ENCODE measurements at places on chromosomes 16 and 17.

DNA sequence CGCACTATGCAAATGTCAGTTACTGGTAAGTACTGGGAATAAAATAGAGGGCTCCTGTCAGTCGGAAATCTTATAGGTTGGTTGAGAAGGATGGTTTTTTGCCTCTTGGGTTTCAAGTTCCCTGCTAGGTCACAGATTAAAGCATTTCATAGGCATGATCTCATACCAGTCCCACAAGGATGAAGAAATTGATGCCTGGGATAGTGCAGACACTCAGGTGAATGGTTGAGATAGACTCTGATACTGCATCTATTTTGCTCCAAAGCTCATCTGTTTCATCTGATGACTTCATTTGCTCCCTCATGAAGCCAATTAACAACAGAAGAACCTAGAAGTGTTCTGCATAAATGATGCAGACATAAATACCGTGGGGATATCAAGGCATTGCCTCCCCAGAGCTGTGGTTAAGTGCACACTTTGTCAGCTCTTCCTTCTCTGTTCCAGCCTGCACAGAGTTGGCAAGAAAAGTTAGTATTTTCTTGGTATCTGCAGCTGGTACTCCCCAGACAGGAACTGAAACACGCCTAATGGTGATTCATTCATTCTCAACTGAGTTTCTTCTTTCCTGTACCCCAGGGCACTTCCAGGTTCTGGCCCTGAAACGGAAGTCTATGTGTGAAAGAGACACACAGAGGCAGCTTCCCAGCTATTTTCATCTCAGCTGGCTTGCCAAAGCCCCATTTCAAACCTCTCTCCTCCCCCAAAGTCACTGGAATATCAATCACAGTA, 418.3 kb upstream of the SALL1 start:
- no peak for DNase-seq

DNA sequence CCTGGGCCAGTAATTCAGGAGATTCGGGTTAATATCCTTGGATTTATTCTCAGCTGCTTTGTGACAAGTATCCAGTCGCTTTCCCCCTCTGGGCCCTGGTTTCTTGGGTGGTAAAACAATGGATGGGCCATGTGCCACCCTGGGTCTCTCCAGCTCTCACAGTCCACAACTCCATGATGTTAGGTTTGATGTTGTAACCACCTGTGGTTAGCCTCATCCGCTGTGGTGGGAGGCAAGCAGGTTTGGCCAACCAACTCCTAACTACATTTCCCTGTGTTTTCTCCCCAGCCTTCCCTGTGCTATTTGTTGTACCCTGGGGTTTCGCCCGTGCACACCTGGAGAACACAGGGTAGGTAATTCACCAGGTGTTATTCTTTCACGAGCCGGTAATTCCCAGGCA, 35.1 kb downstream of the GLP2R start:
- DNase-seq = no peak

DNA sequence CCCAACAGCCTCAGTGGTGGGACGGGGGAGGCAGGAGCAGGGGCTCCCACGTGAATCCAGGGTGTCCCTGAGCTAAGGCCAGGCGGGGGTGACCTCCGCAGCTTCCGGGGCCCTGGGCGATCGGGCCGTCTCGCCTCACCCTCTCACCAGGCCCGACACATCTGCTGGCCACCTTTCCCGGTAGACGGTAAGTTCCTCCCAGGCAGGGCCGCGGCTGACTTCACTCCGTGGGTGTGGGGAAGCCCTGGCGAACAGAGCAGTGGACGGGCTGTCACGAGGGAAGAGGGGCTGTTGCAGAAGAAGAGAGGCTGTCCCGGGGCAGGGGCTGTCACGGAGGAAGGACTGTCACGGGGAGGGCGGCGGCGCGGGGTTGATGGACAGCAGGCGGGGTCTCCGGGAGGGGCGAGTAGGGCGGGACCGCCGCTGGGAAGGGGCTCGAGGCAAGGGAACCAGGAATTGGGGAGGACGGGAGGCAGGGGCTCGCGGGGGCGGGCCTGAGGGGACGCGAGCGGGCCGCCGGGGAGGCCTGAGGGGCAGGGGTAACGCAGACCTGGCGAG, 498 bp downstream of the PKMYT1 start:
- no peak for DNase-seq

GRCh38 chr16:79003026-79003609, 597.4 kb downstream of the MAF start:
- DNase-seq = no peak

DNA sequence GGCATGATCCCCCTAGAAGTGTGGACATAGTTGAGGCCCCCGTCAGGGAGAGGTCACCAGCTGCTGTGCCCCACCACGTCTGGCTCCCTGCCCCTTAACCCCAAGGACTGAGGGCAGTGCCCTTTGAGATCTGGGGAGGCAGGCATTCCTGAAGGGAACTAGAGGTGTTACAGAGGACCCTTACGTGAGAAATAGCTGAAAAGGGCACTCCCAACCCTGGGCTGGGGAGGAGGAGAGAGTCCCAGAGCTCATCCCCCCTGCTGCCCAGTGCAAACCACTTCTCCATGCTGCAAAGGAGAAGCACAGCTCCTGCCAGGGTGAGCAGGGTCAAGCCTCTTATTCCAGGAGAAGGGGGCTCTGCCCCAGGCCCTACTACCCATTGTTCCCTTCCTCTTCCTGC, 10.3 kb upstream of the MINK1 start:
- no peak for DNase-seq

DNA sequence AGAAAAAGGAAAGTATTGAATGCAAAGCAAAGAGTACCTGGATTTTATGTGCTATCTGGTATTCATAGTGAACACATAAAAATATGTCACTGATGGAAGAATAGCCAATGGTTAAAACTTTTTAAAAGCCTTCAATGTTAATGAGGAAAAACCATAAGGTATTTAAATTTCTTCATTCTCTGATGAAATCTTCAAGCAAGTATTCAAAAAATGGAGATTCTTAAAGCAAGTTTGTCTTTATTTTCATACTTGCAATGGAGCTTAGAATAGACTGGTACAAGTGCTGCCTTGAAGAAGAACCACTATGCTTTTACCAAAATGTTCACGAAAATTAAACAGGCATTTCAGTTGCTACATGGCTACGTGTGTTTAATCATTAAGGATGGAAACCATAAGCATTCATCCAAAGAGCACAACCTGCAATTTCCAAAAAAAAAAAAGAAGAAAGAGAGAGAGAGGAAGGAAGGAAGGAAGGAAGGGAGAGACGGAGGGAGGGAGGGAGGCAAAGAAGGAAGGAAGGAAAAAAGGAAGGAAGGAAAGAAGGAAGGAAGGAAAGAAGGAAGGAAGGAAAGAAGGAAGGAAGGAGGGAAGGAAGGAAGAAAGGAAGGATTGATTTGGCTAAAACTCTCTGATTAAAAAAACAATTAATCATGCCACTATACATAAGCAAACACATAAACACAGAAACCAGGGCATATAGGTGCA, 17.6 kb downstream of the HS3ST3A1 start:
- DNase-seq = no peak

DNA sequence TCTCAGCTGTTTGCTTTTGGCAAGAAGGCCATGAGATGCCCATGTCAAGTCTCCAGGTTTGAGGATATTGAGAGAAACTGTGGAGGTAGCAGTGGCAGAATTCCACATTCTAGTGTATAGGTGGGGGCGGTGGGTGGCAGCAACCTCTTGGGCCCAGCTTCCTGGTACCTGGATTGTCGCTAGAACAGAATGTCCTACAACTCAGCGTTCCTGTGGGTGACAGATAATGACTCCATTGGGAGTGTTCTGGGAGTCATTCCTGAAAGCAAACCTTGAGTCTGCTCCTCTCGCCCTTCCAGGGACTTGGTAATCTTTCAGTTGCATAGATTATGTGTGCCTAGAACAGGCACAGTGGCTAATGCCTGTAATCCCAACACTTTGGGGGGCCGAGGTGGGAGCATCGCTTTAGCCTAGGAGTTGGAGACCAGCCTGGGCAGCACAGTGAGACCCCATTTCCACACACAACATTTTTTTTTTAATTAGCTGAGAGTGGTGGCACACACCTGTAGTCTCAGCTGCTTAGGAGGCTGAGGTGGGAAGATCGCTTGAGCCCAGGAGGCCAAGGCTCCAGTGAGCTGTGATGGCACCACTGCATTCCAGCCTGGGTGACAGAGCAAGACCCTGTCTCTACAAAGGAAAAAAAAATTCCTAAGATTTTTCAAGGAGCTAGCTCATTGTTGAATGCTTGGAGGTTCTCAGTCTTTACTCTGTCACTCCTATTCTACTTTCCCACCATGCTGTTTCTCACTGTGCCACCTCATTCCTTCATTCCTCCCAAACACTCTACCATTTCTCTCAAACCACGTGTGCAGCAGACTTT, 37.9 kb upstream of the METTL16 start:
- DNase-seq = no peak

DNA sequence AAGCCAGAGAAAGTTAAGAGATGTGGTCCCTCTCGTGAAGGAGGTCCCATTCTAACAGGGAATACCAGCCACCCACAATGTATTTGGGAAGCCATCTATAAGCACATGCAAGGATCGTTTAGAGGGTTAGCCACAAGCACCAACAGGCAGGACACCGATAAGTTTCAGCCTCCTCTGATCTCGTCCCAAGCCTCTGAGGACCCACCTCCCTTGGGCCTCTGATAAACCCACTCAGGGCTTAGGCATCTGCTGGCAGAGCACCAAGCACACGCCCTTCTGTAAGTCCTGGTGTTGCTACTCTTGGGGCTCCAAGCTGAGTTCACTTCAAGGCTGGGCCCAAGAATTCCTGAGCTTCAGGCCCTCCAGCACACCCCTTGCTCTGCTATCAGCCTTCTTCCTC, 5.4 kb upstream of the PNPO start:
- DNase-seq = no peak
